ENCODE measurements at places on chromosomes 12 and 14. TPM values are rescaled to one million over a fixed set of nuclear protein-coding genes. Genes with fewer than 3 reads are reported as not detected.

- DNase-seq = no peak
Measured at GRCh38 chr12:108905725-108906124, 25.8 kb downstream of the DAO start.

The EIF2S3B gene
- total RNA-seq = 0.45 TPM

DNA sequence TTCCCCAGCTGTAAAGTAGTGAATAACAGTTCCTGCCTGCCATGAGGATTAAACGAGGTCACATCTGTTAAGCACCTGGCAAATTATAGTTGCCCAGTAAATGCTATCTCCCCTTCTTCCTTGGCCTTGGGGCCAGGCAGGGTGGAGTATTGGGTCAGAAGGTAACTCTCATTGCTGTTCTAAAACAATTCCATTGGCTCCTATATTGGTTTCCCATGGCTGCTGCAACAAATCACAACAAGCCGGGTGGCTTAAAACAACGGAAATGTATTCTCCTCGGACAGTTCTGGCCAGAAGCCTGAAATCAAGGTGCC, 31.9 kb downstream of the MMAB start:
- no peak for DNase-seq

DNA sequence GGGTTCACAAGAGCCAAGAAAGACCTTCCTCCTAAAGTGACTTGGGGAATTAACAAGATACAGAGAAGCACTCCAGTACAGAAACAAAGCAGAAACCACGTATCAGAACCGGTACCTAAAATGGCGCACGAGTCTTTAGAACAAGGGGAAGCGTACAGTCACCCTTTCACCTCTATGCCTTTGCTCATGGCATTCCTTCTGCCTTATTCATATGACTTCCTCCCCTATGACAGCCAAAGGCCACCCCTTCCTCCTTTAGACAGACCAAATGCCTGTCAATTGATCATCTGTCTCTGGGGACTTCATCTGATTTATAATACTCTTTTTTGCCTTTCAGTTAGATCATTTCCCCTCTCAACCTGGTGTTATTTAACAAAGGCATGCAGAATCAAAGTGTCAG, 89.5 kb upstream of the OSBPL8 start:
- DNase-seq = no peak

DNA sequence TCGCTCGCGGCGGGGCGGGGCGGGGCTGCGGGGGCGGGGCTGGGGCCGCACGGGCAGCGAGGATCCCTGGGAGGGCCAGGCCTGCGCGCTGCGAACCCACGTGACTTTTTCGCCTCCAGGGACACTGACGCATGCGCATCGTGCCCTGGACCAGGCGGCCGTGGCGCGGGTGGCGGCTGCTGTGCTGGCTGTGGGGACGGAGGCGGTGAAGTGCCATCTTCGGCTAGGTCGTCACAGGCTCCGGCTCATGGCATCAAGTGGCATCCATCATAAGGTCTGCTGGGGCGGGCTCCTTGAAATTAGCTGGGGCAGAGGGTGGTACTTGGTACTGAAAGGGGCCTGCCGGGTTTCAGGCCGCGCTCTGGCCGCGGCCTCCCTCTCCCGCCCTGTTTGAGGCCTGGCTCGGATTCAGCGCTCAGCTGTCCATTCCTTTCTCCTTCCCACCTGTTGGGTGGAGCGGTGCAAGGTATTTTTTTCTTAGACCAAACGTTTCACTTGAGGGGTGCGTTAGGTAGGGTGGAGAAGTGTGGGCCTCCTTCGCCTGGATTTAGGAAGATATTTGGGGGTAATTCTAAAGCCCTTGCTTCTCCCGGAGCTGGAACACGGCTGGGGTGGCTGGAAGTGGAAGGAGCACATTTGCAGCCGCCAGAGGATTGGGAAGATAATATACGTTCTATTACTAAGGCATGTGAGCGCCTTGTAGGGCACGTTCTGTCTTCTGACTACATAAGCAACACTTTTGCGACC, at the start of gene PRPF39:
TSS of gene PRPF39 (plus strand) at position 141 of the 747 bp plus-strand sequence. CDS start 11,124 bp downstream, outside the sequence.
- DNase-seq = peak; percentile 97

DNA sequence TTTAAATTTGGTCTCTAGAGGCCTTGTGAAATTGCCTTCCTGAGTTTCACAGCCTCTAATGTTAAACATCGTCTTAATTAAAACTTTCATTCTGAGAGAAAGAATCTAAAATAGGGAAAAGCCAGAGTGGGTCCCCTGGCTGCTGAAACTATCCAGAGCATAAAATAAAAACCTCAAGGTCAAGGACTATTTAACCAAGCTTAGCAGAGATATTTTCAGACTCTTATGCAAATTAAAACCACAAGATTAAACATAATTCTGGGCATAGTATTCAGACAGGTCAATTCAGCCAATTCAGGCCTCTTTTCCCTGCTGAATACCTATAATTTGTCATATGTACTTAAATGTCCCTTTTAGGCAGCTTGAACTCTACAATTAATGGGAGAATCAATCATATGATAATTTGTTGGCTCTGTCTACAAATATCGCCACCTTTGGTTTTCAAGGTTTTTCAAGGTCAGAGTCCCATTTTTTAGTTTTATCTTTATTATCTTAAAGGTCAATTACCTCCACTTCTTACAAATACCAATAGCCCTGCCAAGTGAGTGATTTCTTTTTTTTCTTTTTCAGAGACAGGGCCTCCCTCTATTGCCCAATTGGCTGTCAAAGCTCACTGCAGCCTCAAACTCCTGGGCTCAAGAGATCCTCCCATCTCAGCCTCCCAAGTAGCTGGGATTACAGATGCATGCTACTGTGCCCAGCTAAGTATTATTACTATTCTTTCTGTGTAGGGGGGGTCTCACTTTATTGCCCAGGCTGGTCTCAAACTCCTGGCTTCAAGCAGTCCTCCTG, 257.1 kb downstream of the PHLDA1 start:
- no peak for DNase-seq

The NINJ2 gene
- total RNA-seq = 11.2 TPM

DNA sequence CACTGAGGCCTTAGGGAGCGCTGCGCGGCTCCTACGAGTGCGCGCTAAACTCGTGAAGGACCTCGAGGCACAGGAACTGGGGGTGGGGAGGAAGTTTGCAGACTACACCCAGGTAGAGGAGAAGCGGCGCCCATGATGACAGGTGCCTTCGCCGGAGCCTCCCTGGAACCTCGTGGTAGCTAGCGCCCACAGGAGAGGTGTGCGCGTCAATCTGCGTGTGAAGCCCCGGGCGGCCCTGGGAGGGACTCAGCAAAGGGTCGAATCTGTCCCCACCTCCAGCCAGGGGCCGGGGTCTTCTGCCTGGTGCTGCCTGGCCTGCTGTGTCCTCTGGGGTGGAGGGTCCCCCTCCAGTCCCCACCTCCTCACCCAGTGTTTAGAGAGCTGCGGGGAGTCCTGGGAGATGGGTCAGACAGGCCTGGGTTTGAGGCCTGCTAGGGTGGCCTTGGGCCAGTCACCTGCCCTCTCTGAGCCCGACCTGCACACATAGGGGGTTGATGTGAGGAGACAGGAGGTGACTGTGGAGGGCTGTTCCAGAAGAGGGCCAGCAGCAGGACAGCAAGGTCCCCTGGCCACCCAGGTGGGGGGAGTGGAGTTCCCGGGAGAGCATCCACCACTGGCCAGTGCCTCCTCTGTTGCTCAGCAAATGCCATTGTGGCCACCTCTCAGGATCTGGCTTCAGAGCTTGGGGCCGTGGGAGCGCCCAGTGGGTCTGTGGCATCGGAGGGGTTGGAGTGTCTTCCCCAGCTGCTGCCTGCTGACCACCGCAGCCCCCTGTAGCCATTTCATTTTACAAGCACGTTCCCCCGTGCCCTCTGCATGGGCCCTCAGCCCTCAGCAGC, 20.2 kb upstream of the KIF26A start:
- peak; percentile 71 for DNase-seq

DNA sequence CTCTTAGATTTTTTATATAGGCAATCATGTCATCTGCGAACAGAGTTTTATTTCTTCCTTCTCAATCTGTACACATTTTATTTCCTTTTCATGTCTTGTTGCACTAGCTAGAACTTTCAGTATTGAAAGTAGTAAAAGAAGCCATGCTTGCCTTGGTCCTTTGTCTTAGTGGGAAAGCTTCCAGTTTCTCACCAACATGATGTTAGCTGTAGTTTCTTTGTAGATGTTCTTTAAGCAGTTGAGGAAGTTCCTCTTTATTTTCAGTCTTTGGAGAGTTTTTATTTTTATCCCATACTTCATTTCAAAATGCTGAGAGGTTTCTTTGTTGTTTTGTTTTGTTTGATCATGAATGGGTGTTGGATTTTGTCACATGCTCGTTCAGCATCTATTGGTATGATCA, 12.7 kb upstream of the RIMKLB start:
- no peak for DNase-seq

DNA sequence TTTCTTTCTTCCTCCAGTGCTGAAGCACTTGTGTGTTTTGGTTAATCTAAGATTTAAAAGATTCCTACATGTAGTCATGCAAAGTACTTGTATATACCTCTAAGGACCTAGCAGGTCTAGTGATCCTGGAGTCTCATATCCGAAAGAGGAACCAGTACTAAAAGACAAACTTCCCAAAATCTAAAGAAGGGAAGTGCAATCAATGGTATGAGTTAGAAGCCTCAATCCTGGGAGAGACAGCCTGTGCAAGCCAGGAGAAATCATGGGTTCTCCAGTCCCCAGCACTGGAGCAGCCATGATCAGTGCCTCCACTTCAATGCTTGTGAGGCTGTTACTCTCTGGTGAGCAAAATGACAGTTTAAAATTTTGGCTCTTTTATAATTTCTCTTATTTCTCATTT, 277.4 kb downstream of the DAD1 start:
- DNase-seq = no peak

DNA sequence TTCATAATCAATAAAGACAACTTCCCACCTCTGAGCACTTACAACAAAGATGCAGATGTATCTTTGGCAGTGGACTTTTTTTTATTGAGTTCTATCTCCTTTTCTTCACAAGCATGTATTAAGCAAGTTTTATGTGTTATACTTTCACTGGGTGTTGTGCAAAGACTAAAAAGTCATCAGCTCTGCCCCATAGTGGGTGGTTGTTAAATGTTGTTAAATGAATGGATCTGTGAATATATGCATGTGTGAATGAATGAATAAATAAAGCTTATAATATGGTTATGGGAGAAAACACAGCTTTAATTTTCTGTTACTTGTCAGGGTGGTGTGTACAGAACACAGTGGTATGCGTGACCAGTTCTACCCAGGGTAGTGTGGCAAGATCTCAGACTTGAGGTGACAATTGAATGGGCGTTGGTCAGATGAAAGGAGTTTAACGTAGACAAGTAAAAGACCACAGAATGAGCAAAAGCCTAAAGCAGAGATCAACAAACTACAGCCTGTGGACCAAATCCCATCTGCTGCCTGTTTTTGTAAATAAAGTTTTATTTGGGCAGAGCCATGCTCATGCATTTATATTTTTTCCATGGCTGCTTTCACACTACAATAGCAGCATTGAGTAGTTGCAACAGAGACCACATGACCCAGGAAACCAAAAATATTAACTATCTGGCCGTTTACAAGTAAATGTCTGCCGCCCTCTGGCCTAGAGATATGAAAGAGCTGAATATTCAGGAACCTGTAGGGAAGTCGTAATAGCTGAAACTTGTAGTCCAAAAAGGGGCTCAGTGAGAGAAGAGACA, 207.4 kb upstream of the EEA1 start:
- DNase-seq = no peak
